Heart left ventricle (tissue), 16 donors: ENCODE measurements at places on chromosomes 2 and 18. TPM values are rescaled to one million over a fixed set of nuclear protein-coding genes. Genes with fewer than 3 reads are reported as not detected.

The DPP4 gene
- total RNA-seq, result 7.4 TPM

GRCh38 chr2:13545320-13545719 is 828.6 kb downstream of the TRIB2 start:
- no peak for DNase-seq

DNA sequence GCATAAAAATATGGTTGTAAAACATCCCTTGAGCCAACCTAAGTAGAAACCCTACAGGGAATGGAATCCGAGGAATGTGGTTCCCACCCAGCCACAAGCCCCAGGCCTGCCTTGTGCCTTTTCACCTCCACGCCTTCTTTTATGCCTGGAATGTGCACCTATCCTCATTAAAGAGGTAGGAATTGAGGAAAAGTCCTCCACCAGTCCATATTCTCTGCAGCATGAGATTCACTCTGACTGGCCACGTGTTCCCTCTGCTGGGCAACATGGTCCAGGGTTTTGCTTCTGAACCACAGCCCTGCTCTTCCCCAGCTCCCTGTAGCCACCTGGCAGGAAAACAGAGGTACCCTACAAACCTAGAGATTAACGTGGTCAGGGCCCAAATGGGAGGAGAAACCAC is 787.9 kb upstream of the RAB6C start:
- no peak for DNase-seq

DNA sequence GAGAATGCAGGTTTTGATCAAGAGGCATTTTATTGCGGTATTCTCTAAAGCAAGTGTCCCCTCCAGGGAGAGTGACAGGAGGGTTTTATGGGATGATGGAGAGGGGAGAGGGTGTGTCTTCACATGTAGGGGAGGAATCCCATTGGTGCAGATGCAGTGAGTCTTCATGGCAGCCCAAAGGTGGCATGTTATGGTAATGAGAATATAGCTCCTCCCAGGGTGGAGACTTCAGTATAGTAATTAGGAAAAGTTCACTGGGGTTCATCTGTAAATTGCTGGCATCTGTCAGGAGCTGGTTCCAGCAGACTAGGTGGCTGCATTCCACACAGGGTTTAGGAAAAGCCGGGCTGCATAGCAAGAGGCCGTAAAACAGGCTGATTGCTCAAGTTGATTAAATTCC is 230.7 kb upstream of the CCDC68 start:
- no peak for DNase-seq

DNA sequence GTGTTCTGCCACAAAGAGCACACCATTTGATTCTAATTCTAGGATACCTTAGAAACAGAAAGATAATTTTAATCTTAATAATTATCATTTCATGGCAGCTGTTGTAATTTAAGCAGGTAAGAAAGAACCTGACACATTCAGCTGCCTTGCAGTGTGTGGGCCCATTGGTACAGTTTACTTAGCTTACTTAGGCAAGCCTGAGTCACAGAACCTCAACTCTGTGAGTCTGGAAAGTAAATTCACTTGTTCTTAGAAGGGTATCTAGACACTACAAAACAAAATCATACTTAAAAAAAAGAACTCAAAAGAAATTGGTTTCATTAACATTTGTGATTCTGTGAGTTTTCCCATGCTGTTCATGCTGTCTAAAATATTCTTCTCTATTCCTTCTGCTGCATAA is 956.3 kb upstream of the SLC39A10 start:
- DNase-seq, result no peak
